ENCODE measurements at places on chromosomes 6 and 20.

- DNase-seq, result no peak
These were observed 297.2 kb downstream of the TSHZ2 start for GRCh38 chr20:53269380-53269779.

DNA sequence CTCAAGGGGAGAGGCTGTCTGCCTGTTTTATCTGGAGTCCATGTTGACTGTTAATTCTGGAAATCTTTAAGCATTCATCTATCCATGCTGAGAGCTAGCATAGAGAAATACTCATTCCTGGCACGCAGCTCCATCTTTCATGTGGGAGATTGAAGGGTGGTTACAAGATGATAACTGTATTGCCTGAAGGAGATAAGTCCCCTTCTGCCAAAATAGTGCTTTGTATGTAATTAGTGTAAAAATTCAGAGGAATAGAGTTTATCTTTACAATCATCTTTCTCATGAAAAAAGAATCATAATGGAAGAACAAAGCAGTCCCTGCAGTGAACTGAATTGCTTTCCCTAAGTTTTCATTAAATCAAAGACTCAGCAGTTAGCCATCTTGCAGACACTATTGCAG is 256.5 kb downstream of the SLC35F1 start:
- DNase-seq, result no peak

GRCh38 chr6:110938171-110938570 is 20.3 kb upstream of the GTF3C6 start:
- DNase-seq, result no peak

DNA sequence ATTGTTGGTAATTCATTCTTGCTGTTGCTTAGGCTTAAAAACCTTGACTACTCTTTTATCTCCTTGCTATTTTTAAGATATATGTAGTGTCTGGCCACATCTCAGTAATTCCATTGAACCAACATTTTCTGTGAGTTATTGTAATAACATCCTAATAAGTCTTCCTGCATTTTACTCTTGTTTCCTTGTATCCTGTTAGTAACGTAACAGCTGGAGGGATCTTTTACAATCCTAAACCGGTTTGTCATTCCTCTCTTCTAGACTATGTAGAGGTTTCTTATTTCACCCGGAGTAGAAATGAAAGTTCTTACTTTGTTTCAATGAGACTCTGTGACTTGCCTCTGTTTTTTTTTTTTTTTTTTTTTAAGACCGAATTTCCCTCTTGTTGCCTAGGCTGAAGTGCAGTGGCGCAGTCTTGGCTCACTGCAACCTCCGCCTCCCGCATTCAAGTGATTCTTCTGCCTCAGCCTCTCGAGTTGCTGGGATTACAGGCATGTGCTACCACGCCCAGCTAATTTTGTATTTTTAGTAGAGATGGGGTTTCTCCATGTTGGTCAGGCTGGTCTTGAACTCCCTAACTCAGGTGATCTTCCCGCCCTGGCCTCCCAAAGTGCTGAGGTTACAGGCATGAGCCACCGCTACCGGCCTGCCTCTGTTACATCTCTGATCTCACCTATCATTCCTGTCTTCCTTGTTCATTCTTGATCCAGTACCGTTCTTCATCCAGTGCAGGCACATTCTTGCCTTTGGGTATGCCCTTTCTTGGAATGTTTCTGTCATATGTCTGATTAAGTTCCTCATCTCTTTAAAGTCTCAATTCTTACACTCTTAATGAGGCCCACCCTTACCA is 44.7 kb downstream of the NCOA3 start:
- DNase-seq, result peak; percentile 68

GRCh38 chr6:148520109-148520841 is 177.6 kb downstream of the SASH1 start:
- DNase-seq, result no peak

DNA sequence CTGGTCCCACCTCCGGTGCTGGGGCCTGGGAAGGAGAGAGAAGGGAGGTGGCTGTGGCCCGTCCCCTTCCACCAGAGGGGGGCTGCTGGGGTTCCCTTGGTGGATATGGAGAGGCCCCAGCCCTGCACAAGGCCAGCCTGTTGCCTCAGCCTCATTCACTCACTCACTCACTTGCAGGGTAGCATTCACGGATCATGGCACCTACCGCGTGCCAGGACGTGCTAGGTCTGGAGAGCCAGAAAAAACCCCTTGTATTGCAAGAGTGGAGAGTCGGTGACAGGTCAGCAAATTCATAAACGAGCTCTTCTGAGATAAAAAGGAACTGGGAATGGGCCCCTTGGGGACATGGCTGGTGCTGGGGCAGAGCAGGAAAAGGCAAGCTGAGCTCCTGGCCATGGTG is 6.4 kb upstream of the ZBTB46 start:
- no peak for DNase-seq

- no peak for DNase-seq
These were observed 787 bp upstream of the PLAGL1 start for GRCh38 chr6:144008846-144009245.

GRCh38 chr20:44123874-44124535 is 63.0 kb downstream of the JPH2 start:
- no peak for DNase-seq

GRCh38 chr6:109079981-109080380 is 14.7 kb downstream of the SESN1 start:
- no peak for DNase-seq
